HTR-8/SVneo (cell line): ENCODE measurements at places on chromosomes 12 and 14.

DNA sequence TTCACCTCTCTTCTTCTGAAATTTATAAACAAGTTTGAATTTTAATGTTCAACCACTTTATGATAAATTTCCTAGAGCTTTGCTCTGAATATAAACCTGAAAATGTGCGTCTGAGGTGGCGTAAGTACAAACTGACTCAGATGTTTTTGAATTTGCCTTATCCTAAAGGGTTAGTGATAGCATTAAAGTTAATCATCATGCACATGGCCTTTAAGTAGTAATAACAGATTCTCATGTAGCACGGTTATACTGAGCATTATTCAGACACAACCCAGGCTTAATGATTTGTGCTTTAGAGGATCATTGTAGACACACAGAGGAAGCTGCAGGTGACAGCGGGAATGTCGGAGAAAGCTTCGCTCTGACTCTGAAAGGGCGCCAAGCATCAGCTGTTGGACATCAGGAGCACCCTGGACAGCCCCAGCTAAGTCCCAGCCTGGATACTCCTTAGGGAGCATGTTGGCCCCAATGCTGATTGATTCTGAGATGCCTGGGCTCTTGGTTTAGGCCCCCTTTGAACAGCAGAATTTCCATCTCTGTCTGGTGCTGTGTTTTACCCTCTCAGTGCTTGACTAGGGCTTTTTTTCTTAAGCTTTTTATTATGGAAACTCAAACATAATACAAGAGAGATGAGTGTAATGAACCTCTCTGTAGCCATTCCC lies 91.1 kb downstream of the PLXNC1 start:
- DNase-seq: no peak

DNA sequence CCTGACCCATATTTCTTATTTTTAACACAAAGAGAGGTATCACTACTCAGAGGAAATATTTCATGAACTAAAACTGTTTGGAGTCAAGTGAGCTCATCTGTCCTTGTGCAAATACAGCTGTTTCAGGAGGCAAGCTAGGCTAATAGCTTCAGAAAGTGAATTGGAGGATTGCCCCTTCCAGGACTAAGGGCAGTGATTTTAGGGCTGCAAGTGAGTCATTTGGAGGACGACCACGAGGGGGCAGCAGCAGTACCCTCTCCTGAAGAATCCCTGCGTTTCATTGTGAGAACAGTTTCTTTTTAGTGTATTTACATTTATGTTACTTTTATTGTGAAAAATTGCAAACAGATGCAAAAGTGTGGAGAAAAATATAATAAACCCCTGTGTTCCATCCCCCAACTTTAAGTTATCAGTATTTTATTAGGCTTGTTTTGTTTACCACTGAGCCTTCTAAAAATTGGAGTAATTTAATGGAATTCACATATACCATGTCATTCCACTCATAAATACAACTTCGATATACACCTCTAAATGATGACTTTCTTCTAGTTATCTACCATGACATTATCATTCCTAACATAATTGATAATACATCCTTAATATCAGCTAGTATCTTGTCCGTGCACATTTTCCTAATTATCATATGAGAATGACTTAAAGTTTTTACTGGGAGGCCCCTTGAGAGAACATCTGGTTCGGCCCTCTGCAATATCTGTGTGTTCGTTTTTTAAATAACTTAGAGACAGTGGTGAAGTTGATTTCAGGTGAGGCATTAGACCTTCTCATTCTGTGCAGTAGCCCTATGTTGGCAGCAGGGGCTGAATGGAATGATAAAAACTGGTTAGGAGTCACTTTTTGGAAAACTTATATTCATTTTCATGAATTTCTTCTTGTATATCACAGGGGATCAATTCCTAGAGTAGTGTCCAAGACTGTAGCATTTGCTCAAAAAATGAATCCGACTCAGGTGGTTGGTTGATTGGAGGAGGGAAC lies 13.7 kb downstream of the FOXJ2 start:
- DNase-seq: peak; percentile 78

DNA sequence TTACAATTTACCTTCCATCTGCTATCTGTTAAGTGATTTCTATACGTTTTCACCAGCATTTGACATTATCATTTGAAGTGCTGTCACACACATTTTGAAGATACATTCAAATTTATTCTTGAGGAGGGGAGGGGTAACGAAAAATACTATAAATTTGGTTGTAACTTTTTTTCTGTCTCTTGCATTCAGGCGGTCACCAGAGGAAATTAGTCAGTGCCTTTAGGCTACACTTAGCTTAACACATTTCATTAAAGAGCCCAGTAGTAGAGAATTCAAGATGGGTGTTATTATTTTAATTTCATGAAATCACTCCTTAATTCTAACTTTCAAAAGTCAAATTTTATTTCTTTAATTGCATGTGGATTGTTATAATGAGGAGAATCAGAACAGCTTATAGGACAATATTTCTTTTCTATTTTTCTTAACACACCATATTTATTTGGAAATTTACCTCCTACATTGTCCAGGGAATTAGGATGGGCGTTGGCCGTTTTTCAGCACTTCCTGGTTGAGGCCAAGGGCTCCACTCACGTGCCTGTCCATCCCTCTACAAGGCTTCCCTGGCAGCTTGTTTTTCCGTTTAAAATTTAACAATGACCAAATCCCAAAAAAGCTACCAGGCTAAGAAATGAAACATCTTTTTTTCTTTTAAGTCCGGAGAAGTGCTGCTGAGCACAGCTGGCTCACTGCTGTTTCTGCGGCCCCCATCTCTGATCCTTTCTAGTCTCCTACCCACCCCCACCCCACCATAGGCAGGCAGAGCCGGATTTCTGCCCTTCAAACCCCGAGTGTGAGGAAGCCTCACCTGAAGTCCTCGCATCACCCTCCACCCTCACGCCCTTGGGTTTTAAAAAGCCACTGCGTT lies 1.1 kb upstream of the FAR2 start:
- no peak for DNase-seq

GRCh38 chr14:65032319-65032718 lies 45.6 kb downstream of the FNTB start:
- no peak for DNase-seq

DNA sequence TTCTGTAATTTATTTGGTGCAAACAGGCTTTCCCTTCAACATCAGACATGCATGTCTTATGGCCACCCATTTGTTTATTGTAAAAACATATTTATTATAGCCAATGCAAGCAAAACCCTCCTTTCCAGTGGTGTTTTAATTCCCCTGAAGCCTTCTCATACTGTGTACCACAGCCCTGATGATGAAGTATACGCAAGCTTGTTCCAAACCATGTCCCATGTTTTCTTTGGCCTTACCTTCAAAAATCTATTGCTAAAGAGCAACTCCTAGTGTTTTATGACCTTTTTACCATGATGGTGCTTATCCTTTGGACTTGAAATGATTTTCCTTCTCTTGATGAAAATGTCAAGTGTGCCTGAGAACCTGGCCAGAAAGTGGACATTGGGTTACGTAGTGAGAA lies 85.9 kb upstream of the CCDC91 start:
- DNase-seq: no peak

GRCh38 chr12:101966496-101966895 lies 89.1 kb downstream of the DRAM1 start:
- DNase-seq: no peak

- no peak for DNase-seq
Observed at GRCh38 chr12:75692876-75693275, 181.5 kb upstream of the KRR1 start.

- no peak for DNase-seq
Observed at GRCh38 chr14:105589161-105589925, 63.0 kb downstream of the TMEM121 start.

DNA sequence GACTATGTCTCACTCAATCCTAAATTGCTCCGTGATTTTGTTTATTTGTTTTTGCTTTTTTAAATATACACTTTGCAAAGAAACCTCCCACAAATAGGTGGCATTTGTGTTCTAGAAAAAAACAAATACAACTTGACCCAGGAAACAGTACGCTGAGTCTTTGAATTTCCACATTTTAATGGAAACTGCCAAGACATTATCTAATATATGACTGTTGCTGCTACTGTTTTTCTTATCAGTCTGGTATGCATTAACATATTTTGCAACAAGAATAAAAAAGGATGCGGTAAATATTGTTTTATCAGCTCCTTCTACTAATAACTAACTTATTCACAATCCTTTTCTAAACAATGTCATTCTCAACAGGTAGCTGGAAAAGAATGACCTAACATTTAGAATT lies 187.4 kb downstream of the LRIG3 start:
- no peak for DNase-seq

GRCh38 chr12:93784339-93785086 lies 107.3 kb downstream of the CRADD start:
- peak; percentile 19 for DNase-seq

- peak; percentile 76 for DNase-seq
Observed at GRCh38 chr14:31880935-31881334, 196.2 kb upstream of the ARHGAP5 start.
